ENCODE measurements at places on chromosomes 13 and 19.

- no peak for DNase-seq
These were observed 4.2 kb upstream of the ZNF91 start for GRCh38 chr19:23399443-23399842.

- peak; percentile 53 for DNase-seq
These were observed 28.9 kb upstream of the CACTIN start for GRCh38 chr19:3655402-3656072.

DNA sequence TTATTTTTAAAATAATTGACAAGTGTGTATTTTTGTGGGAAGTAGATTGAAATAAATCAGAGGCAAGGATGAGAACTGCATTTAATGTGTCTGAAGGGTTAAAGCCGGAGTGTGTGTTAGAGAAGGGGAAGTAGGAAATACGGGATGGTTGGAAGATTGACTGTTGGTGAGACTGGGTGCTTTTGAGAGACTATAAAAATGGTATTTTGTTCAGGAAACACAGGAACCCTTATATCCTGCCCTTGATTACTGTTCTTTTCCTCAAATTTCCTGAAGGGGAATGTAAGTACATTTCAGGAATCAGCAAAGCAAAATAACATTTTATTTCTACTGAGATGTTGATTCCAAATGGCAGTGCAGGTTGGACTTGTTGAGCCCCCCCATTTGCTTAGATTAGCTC is 15.1 kb downstream of the IFT88 start:
- no peak for DNase-seq

DNA sequence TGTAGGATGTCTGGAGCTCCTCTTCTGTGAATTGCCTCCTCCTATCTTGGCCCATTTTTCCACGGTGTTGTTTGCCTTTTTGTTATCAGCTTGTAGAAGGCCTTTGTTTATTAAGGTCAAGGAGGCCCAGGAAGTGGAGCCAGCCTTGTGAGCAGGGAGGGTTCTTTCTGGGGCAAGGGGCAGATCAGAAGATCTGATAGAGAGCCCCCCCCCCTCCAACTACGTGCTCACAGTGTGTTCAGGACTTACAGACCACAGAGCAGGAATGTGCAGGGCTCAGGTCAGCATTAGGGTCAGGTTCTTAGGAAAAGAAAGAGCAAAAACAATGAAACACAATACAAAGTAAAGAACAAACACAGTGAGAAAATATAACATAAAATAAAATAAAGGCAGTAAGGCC is 59.4 kb downstream of the CCNE1 start:
- DNase-seq, result no peak

DNA sequence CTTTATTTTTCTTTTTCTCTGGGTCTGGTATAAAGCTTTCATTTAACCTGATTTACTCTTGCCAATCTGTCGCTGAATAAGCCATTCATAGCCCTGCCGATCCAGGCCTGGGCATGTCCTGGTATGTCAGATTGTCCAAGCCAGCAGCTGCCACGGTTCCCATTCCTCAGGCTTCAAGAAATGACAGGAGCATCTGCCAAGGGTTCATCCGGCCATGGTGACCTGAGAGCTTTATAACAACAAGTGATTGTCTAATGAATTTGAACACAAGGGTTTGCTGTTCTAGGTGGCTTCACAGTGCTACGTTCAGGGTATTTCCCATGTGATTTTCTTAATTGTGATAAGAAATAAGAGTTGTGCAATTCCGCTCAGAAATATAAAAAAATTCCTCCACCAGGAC is 20.0 kb downstream of the PNMA8A start:
- DNase-seq, result peak; percentile 72

GRCh38 chr19:45954156-45954555 is 19.5 kb downstream of the NOVA2 start:
- no peak for DNase-seq

- peak; percentile 23 for DNase-seq
These were observed 11.9 kb upstream of the PRKD2 start for GRCh38 chr19:46728693-46729339.

GRCh38 chr19:31511098-31511497 is 161.9 kb upstream of the TSHZ3 start:
- no peak for DNase-seq

GRCh38 chr13:75170311-75170710 is 311.7 kb downstream of the TBC1D4 start:
- DNase-seq, result no peak

GRCh38 chr19:16327169-16327475 is 2.5 kb downstream of the KLF2 start:
- DNase-seq, result no peak

DNA sequence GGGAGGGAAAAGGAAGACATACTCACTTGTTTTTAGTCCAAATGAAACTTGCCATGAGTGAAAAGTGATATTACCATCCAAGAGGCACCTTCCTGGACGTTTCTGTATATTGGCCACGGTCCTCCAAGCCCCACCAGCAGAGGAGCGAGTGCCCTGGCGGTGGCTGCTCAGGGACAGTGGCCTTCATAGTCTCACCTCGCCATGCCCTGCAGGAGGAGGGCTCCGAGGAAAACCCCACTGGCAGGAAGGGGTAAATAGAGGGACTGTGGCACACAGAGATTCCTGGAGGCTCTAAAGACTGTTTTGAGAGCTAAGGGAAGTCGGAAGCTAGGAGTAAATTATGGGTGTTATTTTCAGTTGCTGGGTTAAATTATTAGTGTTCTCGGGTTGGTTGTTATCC is 98.4 kb upstream of the UBL3 start:
- DNase-seq, result no peak

DNA sequence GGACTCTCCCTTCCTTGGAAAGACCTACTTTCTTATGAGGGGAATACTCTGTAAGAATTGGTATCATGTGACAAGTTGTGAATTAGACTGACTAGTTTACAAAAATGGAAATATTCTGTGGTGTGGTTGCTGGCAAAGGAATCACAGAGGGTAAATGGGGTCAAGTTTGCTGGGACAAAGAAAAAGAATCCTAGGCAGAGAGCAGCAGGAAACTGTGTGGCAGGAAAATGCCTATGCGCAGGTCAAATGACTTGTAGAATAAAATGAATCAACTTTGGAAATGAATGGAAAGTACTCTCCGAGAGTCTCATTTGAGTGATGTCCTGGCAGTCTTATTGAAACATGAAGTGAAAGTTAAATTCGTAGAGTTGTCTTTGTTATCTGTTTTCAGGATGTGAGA is 1250.7 kb downstream of the UQCRFS1 start:
- no peak for DNase-seq

GRCh38 chr13:109494925-109495369 is 291.4 kb downstream of the IRS2 start:
- DNase-seq, result peak; percentile 92

DNA sequence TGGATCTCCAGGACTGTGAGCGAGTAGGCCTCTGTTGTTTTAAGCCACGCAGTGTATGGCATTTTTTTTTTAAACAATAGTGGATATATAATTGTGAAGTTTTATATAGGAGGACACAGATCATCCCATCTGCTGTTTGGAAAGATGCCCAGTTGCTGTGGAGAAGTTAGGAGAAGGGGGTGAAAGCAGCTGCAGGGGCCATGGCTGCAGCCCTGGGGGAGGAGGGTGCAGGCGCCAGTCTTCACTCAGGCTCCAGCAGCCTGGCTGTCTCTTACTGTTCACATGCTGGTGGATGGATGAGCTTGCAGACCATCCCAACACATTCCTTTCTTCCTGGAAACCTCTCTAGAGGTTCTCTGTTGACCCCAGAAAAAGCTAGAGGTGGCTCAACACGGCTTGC is 242.3 kb downstream of the TEX29 start:
- DNase-seq, result no peak

GRCh38 chr19:16376649-16377048 is 52.0 kb downstream of the KLF2 start:
- DNase-seq, result no peak

DNA sequence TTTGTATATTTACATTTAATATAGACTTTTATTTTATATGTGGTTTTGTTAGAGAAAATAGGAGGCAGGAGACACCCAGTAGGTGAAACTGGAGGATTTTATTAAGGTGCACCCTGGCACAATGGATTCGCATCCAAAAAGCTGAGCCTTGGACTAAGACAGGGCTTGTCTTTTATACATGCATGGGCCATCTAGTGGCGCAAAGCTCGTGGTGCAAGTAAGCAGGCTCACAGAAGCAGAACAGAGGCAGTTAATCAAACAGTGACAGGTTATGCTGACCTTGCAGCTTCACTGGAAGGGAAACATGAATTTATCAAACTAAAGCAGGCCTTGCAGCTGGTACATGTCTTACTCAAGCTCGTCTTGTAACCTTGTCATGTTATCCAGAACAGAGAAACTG is 58.8 kb upstream of the ZNF681 start:
- peak; percentile 25 for DNase-seq

GRCh38 chr19:17625980-17626379 is 62.2 kb downstream of the UNC13A start:
- DNase-seq, result no peak

- no peak for DNase-seq
These were observed 101.3 kb downstream of the VWA8 start for GRCh38 chr13:41859565-41859964.

DNA sequence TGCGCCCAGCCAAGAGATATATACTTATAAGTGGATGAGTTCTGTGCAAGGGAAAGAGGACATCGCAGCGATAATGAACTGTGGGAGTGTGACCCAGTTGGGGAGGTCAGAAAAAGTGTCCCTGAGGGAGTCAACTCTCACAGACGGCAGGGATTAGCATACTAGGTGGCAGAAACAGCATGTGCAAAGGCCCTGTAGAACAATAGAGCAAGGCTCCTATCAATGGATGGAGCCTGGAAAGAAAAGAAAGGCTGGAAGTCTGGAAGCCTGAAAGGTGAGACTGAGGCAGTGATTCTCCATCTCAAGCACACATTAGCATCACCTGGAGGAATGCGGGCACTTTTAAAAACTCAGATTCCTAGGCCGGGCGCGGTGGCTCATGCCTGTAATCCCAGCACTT is 21.4 kb upstream of the TNFSF14 start:
- DNase-seq, result no peak

- DNase-seq, result no peak
These were observed 106.5 kb downstream of the TEX26 start for GRCh38 chr13:31038834-31039552.

DNA sequence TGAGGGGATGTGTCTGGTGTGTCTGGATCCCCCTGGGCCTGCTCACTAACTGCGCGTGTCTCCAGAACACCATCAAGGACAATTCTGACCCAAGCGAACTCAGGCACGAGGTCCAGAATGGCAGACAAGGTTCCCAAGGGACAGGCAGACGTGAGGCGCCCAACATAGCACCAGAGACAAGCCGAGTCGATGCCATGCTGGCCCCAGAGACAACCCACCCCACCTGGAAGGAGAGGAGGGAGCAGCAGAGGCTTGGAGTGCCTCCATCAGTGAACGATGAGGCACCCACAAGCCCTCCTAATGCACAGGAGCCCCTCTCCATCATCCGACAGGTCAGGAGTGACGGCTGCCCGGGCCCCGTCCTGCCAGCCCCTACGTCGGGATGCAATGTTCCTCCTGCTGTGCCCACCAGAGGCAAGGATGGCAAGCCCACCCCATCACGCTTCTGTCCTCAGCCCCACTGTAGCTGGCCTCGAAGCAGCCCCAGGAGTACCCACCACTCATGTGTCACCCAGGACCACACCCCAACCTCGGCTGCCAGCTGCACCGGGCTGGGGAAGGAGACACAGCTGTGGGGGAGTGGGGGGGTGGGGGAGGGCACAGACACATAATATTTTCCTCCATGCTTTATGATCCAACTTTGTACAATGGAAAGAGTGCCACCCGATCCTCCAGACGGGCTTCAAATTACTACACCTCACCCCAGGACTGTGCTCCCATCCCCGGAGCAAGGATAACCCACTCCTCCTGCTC is 11.8 kb downstream of the AP3D1 start:
- no peak for DNase-seq

DNA sequence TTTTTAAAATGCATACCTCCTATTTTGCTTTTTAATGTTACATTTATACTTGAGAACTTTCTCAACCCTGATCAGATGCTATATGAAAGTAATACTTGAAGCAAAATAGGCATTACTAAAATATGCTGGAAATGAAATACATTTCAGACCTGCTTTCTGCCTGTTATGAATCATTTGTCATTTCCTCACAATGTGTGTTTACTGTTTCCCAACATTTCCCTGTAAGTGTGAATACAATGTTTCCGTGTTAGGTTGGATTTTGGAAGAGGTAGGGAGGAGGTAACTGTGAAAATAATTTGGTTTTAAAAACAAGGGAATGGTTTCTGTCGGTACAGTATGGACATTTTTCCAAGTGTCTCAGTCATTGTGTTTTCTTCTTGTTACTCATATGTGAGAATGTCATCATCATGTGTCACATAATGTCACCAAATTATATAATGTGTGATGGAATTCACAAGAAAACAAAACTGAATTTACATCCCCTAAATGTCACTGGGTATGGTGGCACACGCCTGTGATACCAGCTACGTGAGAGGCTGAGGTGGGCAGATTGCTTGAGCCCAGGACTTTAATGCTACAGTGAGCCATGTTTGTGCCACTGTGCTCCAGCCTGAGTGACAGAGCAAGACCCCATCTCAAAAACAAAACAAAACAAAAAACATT is 43.0 kb downstream of the ZAR1L start:
- DNase-seq, result peak; percentile 63

DNA sequence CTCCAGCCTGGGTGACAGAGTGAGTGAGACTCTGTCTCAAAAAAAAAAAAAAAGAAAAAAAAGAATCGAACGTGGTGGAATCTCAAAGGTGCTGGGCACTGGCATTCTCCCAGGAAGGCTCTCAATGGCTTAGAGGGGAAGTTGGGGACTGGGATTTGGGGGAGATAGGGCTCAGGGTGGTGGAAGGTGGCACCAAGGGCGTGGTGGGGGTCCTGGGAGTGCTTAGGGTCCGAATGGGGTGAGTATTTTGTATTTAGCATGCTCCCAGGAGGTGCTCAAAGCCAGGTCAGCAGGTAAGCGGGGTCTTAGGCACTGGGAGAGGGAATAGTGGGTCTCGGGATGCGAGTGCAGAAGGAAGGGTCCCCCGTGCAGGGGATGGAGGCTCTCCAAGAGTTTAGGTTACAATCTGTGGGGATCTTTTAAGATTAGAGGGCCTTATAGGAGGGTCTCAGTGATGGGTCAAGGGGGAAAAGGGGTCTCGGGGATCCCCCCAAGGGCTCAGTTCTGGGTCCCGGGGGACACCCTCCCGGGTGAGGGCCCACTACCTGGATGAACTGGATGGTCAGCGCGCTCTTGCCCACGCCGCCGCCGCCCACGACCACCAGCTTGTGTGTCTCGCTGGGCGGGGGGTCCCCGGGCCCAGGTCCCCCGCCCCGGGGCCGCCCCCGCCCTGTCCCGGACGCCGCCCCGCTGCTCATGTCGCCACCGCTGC is 386 bp downstream of the RRAS start:
- DNase-seq, result no peak

DNA sequence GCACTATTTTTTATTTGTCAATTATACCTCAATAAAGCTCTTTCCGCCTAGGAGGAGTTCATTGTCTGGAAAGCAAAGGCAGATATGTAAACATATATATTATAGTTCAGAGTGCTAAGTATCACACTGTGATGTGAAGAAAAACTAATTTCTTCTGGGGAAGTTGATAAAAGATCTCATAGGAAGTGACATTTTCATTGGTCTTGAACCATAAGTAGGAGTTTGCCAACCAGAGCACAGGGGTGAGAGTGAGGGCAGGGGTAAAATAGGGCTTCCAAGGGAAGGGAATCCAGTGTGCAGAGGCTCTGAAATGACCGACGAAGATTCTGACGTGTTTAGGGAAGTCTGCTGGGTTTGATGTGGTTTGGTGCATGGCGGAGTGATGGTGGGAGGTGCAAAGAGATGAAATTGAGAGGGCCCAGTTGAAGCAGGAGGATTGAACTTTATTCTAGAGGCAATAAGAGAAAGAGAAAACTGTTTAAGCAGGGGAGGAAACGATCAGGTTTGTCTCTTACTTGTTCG is 780 bp upstream of the GTF2F2 start:
- peak; percentile 28 for DNase-seq

Measured in bronchial epithelial cell (primary cell).